ENCODE measurements at places on chromosomes 2 and 18. TPM values are rescaled to one million over a fixed set of nuclear protein-coding genes. Genes with fewer than 3 reads are reported as not detected.
A peak's percentile ranks its signal among the peaks of the same experiment; 100 is the strongest.

DNA sequence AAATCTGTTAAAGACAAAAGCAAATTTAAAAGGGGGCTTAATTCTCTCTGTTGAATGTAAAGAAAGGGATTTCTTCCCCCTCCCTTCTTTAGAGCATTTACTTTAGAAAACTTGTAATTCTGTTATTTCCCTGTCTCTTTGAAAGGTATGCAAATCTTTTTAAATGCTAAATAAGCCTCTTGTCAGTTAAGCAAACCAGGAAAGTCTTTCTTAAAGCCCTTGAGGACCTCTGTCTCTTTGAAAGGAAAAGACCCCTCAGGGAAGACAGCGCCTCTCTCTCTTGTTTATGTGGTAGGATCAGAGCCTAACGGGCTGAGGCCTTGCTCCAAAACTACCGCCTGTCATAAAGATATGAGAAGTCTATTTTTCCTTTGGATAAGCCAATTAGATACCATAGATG lies 139.9 kb upstream of the CDH7 start:
- DNase-seq = no peak

DNA sequence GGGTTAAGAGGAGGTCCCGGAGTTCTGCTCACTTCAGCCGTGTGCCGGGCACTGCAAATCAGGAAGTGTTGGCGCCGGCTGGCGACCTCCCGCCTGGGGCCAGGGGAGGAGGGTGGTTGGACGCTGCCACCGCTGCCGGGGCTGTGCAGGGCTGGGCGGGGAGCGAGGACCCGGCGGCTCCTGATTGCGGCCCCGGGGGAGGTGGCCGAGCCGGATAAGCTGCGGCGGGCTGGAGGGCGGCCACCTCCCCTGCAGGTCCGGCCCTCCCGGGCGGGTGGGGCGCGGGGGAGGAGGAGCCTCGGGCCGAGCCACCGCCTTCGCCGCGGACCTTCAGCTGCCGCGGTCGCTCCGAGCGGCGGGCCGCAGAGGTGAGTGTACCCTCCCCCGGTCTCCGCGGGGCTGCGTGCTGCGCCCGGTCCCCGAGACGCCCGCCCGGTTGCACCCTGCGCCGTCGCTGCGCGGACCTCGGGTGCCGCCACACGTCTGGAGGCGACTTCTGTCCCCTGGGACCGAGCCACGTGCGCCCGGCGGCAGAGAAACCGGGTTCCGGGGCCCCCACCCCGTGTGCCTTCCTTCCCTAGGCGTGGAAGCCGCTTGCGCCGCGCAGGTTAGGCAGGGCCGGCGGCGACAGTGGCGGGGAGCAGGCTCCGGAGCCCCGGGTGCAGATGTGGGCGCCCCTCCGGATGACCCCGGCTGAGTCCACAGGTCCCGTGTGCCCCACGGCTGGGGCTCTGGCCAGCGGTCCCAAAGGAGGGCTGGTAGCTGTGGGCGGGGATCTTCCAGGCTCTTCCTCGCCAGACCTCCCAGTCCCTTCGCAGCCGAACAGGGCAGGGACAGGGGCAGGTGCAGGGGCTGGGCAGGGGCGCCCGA lies at the start of gene STEAP3:
TSS of gene STEAP3 (plus strand) at position 314 of the 870 bp plus-strand sequence. CDS start 7,179 bp downstream, outside the sequence.
- peak; percentile 82 for DNase-seq

DNA sequence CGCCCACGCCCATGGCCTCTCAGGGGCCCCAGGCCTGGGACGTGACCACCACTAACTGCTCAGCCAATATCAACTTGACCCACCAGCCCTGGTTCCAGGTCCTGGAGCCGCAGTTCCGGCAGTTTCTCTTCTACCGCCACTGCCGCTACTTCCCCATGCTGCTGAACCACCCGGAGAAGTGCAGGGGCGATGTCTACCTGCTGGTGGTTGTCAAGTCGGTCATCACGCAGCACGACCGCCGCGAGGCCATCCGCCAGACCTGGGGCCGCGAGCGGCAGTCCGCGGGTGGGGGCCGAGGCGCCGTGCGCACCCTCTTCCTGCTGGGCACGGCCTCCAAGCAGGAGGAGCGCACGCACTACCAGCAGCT lies 2.4 kb downstream of the B3GNT7 start:
- DNase-seq = no peak

DNA sequence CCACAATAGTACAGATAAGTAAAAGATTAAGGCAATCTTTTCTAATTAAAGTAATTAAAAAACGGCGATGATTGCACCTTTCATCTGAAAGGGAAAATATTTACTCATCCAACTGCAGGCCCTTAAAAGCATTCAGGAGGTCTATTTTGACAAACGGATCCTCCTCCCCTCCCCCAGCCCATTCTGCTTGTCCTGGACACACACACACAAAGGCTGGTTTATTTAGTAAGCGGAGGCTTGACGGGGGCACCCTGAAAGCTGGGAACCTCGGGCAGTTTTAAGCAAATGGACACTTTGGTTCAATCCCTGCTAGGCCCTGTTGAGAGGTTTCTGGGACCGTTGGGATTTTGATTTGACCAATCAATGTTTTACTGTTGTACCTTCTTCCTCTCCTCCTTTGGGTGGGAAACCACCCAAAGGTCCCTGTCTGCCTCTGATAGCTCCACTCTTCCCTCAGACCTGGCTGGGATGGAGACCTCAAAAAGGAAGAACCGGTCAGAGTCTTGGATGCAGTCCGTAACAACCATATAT lies 135.8 kb upstream of the HAAO start:
- DNase-seq = no peak

Gene GPR75
- 3.2 TPM for total RNA-seq

Gene ICOS
- total RNA-seq = 3.0 TPM

Gene PHOSPHO2
- 6.1 TPM for total RNA-seq
